ENCODE measurements at places on chromosomes 1 and 21.

DNA sequence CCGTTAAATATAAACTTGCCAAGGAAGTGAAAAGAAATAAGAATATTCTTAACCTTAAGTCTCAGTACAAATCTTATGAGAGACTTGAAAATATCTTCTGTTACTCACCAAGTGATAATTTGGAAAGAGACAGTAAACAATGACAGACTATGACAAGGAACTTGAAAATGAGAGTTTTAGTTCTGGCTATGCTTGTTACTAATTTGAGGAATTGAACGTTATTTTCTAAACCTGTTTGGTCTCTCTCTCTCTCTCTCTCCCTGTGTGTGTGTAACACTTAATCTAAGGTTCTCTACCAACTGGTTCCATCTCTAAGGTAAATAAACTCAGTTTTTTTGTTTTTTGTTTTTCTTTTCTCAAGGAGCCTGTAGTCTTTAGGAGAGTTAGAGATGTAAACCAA, 161.8 kb downstream of the AMY1C start:
- DNase-seq = no peak

DNA sequence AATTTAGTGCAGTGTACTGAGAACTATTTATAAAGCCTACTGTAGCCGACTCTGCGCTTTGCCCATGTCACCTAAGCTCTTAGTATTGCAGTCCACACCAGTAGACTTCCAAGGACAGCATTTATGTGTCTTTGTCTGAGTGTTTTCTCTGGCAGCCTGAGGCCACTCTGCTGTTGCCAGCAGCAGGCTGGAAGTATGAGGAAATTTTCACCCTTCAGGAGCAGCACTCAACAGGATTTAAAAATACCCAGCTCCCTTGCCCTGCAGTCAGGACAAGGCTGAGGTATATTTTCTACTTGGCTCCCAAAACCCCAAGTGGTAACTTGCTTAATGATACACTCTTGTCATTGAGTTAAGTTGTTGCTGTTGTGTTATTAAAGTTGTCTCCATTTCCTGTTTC, 230.1 kb downstream of the SRGAP2C start:
- DNase-seq = no peak

DNA sequence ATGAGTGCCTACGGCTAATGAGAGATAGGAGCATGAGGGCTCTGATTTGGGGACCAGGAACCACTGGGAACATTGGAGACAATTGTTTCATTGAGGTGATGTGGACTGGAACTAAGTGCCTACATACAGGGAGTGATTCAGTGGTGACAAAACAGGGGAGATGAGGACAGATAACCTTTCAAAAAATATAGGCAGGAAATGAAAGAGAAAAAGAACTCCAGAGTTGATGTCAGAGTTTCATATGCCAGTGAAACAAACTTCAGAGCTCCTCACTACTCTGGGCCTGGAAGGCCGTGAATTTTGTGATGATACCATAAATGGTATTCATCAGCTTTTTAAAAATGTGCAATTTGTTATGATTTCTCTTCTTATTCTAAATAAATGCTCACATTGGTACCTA, 39.3 kb downstream of the FASLG start:
- peak; percentile 82 for DNase-seq

DNA sequence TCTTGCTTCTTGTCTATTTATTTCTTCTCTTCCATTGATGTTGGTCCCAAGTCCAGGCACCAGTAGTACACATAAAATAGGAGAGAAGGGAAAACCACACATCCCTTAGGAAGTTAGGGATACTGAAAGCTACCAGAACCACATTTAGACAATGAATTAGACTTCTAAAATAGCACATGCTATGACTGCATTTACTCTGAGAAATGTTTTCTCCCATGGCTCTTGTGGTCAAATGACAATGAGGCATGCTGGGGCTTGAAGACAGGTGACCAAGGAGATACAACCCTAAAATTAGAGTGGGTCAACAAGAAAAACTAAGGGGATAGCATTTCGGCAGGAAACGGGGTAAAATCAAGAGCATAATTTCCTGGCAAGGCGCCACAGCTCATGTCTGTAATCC, 17.1 kb downstream of the MTOR start:
- no peak for DNase-seq

DNA sequence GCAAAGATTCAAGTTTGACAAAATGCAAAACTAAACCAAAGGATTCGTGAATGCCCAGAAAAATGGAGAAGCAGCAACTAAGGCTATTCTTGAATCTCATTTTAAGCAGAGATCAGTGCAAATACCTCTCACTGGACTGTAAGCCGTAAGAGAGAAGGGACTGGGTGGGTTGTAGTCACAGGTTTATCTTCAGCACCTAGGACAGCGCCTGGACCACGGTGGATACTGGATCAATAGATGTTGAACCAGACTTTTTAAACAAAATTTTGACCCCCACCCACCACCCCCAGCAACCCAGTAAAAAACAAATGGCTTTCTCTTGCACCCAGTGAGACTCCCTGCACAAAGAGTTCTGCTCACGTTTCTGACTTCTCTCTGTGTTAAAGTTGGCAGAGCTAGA, 347.1 kb downstream of the AJAP1 start:
- no peak for DNase-seq

DNA sequence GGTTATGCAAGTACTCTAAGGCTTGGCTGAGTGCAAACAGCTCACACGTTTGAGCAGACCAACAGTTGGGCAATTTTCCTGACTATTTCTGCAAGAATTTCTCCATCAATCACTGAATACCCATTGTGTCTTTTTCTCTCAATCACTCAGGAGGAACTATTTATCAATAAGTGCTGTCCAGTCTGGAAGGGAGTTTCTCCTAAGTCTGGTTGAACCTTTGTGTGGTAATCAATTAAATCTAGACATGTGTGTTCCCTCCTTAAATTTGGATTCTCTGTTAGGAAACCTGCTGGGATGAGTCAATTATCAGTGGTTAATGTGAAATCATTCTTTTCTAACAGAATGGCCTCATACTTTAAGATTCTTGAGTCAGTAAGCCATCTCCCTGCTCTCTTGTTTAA, 6.8 kb upstream of the AADACL3 start:
- no peak for DNase-seq

GRCh38 chr1:236151739-236152424, 9.5 kb downstream of the GPR137B start:
- no peak for DNase-seq

GRCh38 chr1:50974618-50974935, 4.5 kb downstream of the CDKN2C start:
- no peak for DNase-seq

DNA sequence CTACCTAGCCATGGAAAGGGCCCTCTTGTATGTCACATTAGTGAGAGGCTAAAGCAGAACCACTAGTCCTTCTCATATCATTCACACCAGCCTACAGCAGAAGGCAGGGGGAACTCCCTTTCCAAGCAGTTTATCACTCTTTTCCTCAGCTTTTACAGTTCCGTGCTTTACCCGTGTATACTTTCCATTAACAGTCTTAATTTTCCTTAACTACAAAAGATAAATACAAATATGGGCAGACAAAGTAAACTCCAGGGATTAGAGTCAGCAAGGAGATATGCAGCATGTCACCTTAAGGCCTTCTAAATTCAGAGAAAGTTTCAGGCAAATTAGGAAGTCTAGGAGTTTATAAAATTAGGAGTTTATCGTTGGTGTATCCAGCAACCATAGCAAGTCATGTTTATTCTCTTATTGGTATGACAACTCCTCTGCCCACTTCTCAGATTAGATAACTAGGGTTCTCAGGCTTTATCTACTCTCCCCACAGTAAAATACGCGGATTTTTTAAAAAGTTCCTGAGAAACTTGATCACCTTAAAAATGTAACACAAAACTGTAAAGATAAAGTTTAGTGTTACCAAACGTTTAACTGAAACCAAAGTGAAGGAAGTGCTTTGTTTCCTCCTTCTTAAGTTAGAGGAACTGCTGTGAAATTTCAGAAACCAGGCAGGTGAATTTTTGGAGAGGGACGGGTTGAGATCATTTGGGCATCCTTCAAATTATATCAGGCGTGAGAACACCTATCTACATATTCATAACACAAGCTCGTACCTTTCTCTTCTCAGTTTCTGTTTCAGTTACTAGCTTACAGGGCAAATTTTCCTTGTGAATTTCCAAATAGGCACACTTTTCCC, 42.7 kb upstream of the SLC19A2 start:
- no peak for DNase-seq

GRCh38 chr21:38915546-38915945, 109.8 kb downstream of the ETS2 start:
- DNase-seq = no peak

- DNase-seq = no peak
These were observed 32.9 kb downstream of the MFSD2A start for GRCh38 chr1:39987869-39988268.

- DNase-seq = no peak
These were observed 26.3 kb downstream of the AHDC1 start for GRCh38 chr1:27577504-27578188.

DNA sequence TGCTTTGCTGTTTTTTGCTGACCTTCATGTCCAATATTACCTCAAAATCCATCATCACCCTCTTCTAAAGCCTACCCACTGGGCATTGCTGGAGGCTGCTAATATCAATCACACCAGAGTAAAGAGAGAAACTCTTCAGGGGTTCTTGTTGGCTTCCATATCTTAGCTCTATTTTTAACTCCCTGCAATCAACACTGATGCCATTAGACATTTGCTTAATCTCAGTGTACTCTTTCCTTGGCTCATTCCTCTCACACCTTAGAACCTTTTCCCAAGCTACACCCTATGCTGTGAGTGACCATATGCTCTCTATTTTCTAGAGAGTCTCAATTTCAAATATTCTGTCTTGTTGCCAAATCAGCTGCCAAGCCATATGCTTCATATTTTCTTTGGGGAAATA, 40.6 kb upstream of the RABGAP1L start:
- DNase-seq = no peak

DNA sequence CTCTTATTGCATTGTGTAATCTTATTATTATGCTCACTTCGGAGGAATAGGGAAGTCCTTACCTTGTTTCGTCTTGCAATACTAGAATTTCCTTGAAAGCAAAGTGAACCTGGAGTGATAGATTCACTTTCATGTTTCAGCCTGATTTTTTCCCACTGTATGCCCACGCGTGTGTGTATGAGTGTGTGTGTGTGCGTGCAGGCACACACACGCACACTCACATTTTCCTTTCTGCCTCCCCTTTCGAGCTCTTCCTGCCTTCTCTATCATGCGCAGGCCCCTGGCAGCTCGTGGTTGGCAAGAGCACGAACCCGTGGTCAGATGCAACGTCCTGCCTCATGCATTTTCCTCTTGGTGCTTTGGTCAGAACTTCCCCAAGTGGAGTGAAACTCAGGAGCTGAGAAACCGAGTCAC, at the start of gene GCSAML:
TSS of gene GCSAML (plus strand) at position 366 of the 414 bp plus-strand sequence. CDS start 58 bp downstream, outside the sequence.
- DNase-seq = no peak

DNA sequence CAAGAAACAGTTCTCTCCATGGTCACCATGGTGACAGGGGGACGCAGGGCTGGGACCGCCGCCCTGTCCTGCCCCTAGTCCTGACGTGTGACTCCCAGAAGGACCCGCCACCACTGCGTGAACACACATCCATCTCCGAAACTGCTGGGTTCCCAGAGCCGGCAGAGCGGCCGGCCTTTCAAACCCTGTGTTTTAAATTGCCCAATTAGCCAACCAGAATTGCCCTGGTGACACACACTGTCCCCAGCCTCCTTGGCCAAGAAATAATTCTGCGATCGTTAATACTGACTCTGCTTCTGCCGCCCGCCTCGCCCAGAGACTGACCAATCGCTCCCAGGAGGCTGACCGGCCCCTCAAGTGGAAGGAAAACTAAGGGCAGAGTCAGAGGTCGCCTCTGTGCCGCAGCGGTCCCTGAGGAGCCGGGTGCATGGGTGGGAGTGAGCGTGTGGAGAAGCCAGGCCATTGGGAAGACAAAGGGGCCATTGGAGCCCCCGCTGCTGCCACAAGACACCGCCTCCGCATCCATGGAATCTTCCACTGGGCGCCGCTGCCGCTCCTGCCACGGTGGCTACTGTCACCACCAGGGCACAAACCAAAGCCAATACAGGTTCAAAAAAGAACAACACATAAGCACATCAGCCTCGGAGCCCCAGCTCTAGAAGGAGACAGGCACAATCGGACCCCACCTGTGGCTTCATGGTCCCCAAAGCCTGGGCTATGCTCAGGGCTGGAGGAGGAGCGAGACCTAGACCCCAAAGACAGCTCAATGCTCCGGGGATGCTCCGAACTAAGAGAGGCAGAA, 273.2 kb downstream of the NPHP4 start:
- no peak for DNase-seq

DNA sequence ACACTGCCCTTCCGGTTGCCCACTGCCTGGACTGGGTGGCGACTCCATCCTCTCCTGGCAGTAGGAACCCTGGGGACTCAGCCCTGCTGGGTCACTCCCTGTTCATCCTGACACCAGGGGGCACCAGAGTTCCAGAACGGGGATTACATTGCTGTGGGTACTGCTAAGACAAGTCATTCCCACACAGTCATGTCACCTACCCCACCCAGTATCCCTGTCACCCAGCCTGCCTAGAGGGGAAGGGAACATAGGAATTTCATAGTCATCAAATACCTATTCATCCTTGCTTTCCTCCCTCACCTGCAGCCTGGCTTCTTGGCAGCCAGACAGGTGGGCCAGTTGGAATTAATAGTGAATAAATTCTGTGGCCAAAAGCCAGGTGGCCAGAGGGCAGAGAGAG, 9.8 kb upstream of the SFN start:
- peak; percentile 74 for DNase-seq

DNA sequence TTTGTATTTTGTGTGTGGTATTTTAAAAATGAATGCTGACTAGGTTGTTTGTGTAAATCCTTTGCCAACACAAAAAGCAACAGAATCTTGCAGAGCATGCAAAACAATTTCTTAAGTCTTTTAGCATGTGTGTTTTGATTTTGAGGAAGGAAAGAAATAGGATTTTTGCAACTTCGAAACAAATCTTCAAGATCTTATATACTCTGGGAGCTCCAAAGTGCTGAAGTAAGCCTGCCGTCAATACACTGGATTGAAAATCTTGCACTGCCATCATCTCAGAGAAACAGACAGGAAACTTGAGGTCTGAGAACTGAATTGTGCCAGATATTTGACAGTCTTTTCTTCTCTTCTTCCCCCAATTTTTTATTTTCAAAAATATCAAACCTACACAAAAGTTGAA, 29.3 kb upstream of the DISP1 start:
- no peak for DNase-seq

DNA sequence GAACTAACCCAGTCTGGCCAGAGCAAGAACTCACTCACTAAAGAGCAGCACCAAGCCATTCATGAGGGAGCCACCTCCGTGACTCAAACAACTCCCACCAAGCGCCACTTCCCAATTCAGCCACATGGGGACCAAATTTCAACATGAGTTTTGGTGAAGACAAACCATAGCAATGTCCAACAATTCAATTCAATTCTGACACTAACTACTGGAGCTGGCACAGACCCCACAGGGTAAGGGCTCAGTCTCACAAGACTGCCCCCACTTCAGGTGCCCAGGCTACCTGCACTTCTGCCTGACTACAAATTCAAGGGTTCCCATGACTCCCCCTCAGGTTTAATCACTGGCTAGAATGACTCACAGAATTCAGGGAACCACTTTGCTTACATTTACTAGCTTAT, 48.8 kb upstream of the RAP1A start:
- peak; percentile 19 for DNase-seq

- no peak for DNase-seq
These were observed 9.5 kb upstream of the IRF6 start for GRCh38 chr1:209815490-209815889.
